ENCODE measurements at places on chromosomes 1 and 21. TPM values are rescaled to one million over a fixed set of nuclear protein-coding genes. Genes with fewer than 3 reads are reported as not detected.

The BSND gene
- 0.05 TPM for total RNA-seq

The NPR1 gene
- 0.59 TPM for total RNA-seq

The FAM131C gene
- total RNA-seq = not detected

The GBP1 gene
- 24.0 TPM for total RNA-seq

The OR6N1 gene
- not detected for total RNA-seq

The PBX1 gene
- total RNA-seq = not detected

The HTR6 gene
- total RNA-seq = not detected

The NUDT4B gene
- 1.9 TPM for total RNA-seq

The RGSL1 gene
- not detected for total RNA-seq

The PTPN14 gene
- not detected for total RNA-seq

The TRABD2B gene
- total RNA-seq = not detected

- DNase-seq = no peak
Observed at GRCh38 chr1:117664314-117664713, 58.5 kb downstream of the TENT5C start.

DNA sequence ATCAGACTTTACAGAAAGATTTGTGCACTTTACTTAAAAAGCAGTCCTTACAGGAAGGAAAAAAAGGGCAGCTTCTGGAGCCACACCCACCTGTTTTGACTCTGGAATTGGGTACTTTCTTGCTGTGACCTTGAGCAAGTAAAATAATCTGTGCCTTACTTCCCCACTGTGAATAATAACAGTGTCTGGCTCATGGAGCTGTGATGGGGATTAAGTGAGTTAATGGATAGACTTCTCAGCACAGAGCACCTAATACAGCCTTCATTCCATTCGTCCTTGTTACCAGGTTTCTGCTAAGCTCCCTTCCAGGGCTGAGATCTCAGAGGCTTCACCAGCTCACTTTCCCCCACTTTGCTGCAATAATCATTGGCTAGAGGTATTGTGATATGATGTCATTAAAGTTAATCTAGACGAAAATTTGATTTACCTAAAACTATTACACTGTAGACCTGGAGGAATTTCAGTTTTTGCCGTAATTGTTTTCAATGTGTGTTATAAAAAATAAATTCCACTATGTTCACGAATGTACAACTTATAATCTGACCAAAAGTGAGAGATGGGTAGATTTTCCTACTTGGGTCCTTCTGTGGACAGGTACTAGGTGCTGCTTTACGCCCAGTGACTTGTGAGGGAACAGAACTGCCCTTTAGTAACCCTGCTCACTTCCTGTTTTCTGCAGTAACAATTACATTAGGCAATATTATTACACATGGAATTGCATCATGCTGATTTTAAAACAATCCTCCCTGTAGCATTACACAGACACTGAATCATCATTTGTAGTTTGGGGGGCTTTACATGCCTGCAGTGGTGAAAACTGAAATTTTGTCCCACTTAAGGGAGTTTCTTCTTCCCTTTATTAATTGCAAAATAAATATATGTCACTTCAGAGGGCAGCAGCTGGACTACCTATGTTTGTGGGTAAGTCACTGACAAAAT is 19.7 kb upstream of the ABCG1 start:
- DNase-seq = no peak

DNA sequence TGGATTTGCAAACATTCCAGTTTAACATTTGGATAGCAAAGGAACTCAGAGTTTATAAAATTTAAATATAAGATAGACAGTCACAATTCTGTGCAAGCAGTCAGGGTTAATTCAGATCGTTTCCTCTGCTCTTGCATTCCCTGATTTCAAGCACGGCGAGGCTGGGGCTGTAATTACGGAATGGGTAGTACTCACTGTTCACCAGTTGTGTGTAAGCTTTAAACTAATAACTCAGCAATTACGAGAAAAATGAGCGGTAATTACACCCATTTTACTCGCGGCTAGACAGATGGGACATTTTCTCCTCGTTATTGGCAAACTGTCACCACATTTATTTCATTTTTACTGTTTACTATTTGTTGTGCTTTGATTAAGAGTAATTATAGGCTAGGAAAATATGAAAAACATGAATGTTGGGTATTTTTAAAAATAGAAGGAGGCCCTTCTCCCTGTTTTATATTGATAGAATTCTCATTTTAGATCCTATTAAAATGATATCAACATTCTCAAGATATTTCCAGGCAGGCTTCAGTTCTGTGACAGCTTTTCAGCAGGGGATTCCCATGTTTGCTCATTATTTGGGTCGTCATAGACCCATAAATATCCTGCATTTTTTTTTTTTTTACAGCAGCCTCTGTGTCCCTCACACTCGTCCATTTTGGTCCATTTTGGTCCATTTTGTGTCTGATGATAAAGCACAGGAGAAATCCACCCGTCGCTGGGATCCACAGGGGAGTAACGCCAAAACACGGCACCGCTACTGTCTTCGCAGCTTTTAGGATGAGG is 208.3 kb downstream of the DSCAM start:
- no peak for DNase-seq

DNA sequence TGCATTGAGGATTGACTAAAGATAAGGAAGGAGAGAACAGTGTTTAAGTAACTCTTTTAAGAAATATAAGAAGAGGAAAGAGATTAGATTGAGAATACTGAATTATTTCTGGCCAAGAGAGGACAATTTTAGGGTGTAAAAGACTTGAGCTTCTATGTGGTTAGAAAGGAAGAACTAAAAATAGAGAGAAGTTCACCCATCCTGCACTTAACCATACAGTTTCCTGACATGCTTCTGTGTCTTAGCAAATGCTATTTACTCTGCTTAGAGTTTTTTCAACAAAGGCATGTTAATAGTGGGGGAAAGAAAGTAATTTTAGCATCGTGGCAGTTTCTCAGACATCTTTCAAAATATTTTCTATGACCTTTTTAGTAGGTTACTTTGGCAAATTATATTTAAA is 122.8 kb upstream of the GPR52 start:
- DNase-seq = no peak

- DNase-seq = no peak
Observed at GRCh38 chr1:185732951-185733350, 1.2 kb upstream of the HMCN1 start.

DNA sequence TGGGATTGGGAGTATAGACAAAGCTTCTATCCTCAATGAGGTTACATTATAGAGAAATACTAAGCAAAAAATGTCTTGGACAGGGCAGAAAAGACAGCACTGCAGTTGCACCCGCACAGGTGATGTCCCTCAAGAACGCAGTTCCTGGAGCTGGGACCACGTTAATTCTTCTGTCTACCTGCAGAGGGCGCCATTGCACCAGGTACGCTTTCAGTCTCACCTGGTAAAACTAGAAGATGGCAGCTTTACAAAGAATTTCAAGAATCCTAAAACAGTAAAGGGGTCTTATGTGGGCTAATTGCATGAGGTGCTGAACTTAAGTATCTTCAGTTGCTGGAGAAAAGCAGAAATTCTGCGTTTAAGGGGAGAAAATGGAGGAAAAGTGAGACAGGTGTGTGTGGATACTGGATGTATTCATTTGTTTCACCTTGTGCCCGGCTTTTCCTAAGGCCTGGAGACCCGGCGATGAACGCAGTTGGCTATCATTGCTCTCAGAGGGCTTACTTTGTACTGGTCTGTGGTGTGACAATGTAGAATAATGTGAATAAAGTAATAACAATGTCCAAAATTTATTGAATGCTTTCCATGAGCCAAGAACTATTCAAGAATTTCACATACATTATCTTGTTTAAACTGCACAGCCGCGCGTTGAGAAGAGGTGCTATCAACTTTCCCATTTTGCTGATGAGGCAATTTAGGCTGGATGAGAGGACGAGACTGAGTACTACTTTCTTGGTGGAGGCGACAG is 276.3 kb upstream of the GREM2 start:
- no peak for DNase-seq

DNA sequence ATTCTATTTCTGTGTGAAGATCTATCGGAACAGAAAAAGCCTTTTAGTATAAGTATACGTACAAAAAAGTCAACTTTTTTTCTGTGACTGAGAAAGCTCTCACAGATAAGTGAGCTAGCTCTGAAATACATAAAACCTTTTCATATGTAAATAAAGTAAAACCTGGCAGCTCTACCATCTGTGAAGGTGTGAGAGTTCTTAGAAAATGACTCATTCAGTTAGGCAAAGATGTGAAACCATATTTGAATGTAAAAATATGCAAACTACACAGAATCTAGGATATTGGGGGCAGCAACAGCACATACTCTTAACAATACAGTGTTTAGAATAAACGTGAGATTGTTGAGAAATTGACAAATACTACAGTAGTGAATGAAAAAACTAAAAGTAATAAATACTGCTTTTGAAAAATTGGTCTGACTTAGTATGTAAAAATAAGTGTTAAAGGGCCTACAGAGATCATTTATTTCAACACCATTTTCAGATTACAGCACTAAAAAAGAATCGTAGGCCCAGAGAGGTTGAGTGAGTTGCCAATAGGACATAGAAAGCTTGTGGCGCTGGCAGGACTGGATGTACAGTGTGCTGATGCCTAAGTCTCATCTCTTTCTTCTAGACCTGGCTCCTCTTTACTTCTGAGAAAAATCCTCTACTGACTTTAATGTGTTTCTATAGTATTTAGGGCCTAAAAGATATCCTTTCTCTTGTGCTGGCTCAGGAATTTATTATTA is 19.8 kb downstream of the ATP6V1G3 start:
- no peak for DNase-seq

GRCh38 chr1:31707711-31708110 is 3.9 kb upstream of the COL16A1 start:
- no peak for DNase-seq

DNA sequence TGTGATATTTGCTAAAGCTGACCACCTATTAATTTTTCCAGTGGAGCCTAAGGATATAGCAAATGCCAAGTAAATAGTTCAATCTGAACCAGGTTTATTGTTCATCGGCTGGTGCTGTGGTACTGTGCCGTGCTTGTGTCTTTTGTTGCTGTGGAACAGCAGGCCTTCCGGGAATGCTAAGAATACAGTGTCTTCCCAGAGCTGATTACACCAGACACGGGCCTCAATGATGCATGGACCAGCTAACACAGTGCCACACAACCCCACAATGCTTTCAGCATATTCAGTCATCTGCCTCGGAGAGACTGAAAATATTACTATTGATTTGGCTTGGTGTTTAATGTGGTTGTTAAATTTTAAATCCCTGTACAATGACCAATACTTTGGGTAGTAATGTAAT is 415.4 kb downstream of the PTBP2 start:
- no peak for DNase-seq

DNA sequence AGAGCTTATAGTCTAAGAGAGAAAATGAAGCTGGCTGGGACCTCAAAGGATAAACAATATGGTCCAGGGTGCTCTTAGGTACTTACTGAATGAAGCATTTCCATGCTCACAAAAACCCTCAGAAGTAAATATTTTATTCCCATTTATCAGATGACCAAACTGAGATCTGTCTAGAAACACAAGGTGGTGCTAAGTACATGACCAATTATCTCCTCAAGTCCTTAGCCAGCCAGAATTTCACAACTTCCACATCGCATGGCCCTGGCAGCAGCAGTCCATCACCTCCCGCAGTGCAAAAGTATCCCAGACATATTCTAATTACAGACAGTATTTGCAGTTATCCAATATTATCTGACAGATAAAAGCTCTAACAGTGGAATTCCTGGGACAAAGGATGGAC is 321.7 kb upstream of the PROX1 start:
- no peak for DNase-seq

DNA sequence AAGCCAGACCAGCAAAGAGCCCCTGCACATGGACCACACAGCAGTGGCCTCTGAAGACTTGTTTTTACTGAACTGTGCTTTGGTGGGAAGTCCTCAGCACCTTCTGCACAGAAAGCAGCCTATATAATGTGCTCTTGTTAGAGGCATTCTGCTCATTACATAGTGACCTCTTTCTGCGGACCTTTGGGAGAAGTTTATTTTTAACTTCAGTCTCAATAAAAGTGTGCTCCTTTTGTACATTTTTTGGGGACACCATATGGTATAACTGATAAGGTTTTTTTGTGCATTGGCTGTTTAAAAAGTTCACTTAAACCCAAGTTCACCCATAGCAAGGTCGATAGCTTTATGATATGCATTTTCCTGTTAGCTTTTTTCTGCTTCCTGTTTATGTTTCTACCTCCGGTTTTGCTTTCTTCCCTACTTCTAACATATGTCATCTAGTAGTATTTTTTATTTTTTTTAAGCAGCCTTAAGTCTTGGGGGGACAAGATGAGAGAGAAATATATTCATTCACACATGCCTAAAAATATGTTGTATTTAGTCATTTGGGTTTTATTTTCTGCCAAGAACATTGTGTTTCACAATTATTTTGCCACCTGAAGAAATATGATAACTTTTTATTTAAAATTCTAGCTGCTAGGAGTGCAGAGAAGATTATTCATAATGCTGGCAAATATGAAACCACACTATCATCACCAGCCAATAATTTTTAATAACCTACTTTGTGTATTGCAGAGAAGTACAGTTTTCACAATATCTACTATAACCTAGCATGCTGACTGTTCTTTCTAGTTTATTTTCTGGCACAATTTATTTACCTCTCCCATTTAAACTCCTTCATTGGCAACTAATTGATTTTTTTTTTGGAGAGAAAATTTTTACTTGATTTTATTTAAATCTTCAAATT is 22.9 kb upstream of the SLC19A2 start:
- no peak for DNase-seq

GRCh38 chr1:112862753-112863426 is 93.1 kb downstream of the SLC16A1 start:
- DNase-seq = no peak

DNA sequence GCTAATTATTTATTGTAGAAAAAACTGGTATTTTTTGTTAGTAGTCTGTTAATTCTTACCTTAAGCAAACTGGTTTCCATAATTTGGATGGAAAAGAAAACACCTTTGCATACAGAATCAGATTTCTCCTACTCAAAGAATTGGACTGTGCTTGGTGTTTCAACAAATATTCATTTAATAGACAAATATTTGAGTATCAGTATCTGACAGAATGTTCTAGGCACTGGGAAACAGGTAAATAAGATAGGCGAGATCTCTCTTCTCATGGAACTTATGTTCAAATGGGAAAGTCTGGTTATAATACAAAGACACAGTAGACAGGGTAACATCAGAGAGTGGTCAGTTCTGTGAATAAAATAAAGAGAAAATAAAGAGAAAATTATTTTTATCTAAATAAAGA is 119.9 kb downstream of the NOS1AP start:
- no peak for DNase-seq
